Skeletal muscle cell (primary cell): ENCODE measurements at places on chromosomes 5 and 9.

- no peak for DNase-seq
Observed at GRCh38 chr9:124479947-124480620, 27.1 kb downstream of the NR5A1 start.

GRCh38 chr5:132430746-132431145 lies 59.8 kb downstream of the IRF1 start:
- no peak for DNase-seq

GRCh38 chr9:38017149-38017884 lies 51.7 kb downstream of the SHB start:
- DNase-seq, result no peak

- no peak for DNase-seq
Observed at GRCh38 chr5:141479776-141480175, 4.0 kb downstream of the PCDHGC3 start.

DNA sequence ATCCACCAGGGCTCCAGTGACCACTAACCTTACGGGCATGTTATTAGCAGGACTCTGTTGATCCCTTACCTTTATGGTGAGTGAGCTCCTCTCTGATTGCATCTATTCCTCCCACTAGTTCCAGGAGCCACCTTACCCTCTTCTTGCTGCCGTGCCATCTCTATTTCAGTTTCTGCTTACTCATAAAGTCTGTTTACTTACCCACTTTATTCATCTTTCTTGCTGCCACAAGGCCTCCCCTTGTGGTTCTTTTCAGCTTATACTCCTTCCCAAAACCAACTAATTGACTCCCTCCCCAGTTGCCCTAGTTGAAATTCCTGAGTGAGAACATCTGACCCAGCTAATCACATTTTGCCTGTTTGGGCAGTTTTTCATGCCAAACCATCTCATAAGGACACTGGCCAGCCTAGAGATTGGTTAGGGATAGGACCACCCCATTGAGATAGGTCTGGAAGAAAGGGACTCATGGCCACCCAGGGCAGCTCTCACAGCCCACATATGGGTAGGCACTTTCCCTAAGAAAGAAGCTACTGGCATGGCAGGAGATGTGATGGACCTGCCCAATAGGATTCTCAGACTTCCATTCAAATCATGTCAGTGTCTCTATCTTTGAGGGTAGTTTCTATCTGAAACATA lies 412.7 kb downstream of the EFNA5 start:
- no peak for DNase-seq

GRCh38 chr5:17096952-17097695 lies 120.3 kb upstream of the BASP1 start:
- DNase-seq, result no peak

DNA sequence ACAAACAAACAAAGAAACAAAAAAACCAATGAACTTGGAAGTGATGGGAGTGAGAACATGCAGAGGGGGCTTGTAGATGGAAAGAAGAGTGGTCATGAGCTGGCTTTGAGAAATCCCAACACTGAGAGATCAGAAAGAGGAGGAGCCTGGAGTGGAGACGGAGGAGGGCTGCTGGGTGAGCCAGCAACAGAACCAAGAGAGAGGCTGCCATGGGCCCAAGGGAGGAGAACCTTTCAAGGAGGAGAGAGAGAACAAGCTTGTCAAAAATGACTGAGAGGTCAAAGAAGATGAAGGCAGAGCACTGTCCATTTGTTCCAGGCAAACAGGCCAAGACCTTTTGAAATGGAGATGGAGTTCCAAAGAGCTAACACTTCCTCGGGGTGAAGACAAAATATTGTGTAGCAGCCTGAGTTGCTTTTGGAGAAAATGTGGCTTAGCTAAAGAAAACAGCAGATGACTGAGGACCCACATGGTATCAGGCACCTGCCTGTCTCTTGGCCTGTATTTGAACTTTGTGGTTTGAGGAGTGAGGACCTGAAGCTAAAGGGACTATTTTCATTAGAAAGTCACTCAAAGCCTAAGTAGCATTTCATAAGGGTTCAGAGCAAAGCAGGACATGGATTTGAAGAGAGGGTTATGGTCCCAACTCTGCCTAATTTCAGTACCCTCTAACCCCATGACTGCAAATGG lies 13.1 kb downstream of the NSG2 start:
- DNase-seq, result no peak
